ENCODE measurements at places on chromosomes 11 and 22. TPM values are rescaled to one million over a fixed set of nuclear protein-coding genes. Genes with fewer than 3 reads are reported as not detected.

The SH3BP1 gene
- total RNA-seq: 54.8 TPM

The PTPRCAP gene
- total RNA-seq: 119 TPM

- DNase-seq: peak; percentile 59
Observed at GRCh38 chr22:47787501-47788227, 1025.2 kb downstream of the TBC1D22A start.

DNA sequence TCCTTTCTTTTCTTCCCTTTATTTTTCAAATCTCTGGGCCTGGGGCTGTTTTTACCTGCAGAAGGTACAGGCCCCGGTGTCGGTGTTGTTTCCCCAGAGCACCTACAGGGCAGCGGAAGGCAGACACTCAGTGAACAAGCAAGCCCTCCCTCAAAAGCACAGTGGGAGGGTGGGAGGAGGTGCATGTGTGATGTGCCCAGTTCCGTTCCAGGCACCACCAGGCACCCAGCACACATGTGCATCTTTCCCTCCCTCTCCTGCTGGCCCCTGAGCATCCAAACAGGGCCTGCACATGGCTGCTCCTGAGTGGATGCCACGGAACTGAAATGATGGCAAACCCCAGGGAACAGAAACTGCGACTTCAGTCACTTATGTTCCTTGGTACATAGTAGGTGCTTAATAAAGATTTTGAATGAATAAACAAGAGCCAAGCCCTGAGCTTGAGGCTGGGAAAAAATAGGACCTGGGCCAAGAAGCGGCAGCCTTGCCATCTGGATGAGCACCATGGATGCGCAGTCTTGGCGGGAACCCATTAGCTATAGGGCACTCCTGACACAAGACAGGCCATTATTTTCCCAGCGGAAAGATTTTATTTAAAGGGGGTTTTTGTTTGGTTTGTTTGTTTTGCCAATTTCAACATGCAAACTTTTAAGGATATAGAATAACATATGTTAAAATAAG is 47.8 kb downstream of the ARRB1 start:
- no peak for DNase-seq

Measured in spleen (tissue), 13 donors.